Heart left ventricle (tissue), 16 donors: ENCODE measurements at places on chromosomes 16 and 17. TPM values are rescaled to one million over a fixed set of nuclear protein-coding genes. Genes with fewer than 3 reads are reported as not detected.

The CLEC19A gene
- polyA plus RNA-seq: not detected

The HOXB5 gene
- polyA plus RNA-seq: 0.08 TPM

The IRX5 gene
- 19.2 TPM for polyA plus RNA-seq

The GNAO1 gene
- polyA plus RNA-seq: 1.4 TPM

The CDH1 gene
- polyA plus RNA-seq: 0.08 TPM

The PPL gene
- 5.1 TPM for polyA plus RNA-seq

The IL4R gene
- 5.8 TPM for polyA plus RNA-seq

The KRTAP2-3 gene
- not detected for polyA plus RNA-seq

The TPSB2 gene
- 4.3 TPM for polyA plus RNA-seq

The ATP6V0C gene
- 132 TPM for polyA plus RNA-seq

The KRTAP9-9 gene
- polyA plus RNA-seq: not detected

The KIF2B gene
- polyA plus RNA-seq: not detected

The GP1BA gene
- polyA plus RNA-seq: 0.06 TPM

The MYH2 gene
- polyA plus RNA-seq: not detected

The HSPB9 gene
- polyA plus RNA-seq: not detected

The ADAM11 gene
- 9.3 TPM for polyA plus RNA-seq

The KRTAP4-1 gene
- polyA plus RNA-seq: not detected

The FSCN2 gene
- polyA plus RNA-seq: 0.42 TPM

The RAB37 gene
- 2.0 TPM for polyA plus RNA-seq

The TBC1D3G gene
- 3.2 TPM for polyA plus RNA-seq

The NAGS gene
- 1.2 TPM for polyA plus RNA-seq

The SECTM1 gene
- polyA plus RNA-seq: 2.3 TPM

The ALOX15B gene
- 1.4 TPM for polyA plus RNA-seq

The AOC2 gene
- polyA plus RNA-seq: 0.23 TPM

The CDRT4 gene
- 1.9 TPM for polyA plus RNA-seq

The ZG16 gene
- polyA plus RNA-seq: 0.08 TPM

The CES3 gene
- polyA plus RNA-seq: 1.1 TPM

The CDH5 gene
- 62.3 TPM for polyA plus RNA-seq

The KRTAP4-9 gene
- not detected for polyA plus RNA-seq

The ERN1 gene
- 1.5 TPM for polyA plus RNA-seq

The DPEP1 gene
- polyA plus RNA-seq: not detected

The P2RX1 gene
- polyA plus RNA-seq: 0.19 TPM

The NOD2 gene
- polyA plus RNA-seq: 0.71 TPM

The SALL1 gene
- 0.08 TPM for polyA plus RNA-seq

The CA7 gene
- not detected for polyA plus RNA-seq

The UBFD1 gene
- 17.9 TPM for polyA plus RNA-seq

The DNASE1L2 gene
- polyA plus RNA-seq: 0.50 TPM

The SHPK gene
- 2.9 TPM for polyA plus RNA-seq

The ZNF213 gene
- polyA plus RNA-seq: 8.7 TPM

The MMP2 gene
- polyA plus RNA-seq: 77.1 TPM

The COPZ2 gene
- polyA plus RNA-seq: 48.2 TPM

The ALDH3A2 gene
- polyA plus RNA-seq: 25.7 TPM

The STAC2 gene
- 5.3 TPM for polyA plus RNA-seq

The SSTR5 gene
- 1.3 TPM for polyA plus RNA-seq

The COL1A1 gene
- 17.2 TPM for polyA plus RNA-seq

The TSPAN10 gene
- 0.07 TPM for polyA plus RNA-seq

The SCNN1G gene
- not detected for polyA plus RNA-seq

The VAT1L gene
- polyA plus RNA-seq: 5.9 TPM

The DNAI2 gene
- polyA plus RNA-seq: not detected

The CHTF8 gene
- 53.2 TPM for polyA plus RNA-seq

The KRTAP2-2 gene
- polyA plus RNA-seq: not detected

The KAT8 gene
- polyA plus RNA-seq: 83.2 TPM

The TRIM16 gene
- polyA plus RNA-seq: 8.4 TPM

The JPT2 gene
- 76.1 TPM for polyA plus RNA-seq

The MSLN gene
- polyA plus RNA-seq: not detected

The SCNN1B gene
- polyA plus RNA-seq: 0.34 TPM

The ASB16 gene
- 5.1 TPM for polyA plus RNA-seq

The CRISPLD2 gene
- 8.0 TPM for polyA plus RNA-seq

The PTGES3L gene
- 58.0 TPM for polyA plus RNA-seq
